ENCODE measurements at places on chromosomes 2 and 18.

DNA sequence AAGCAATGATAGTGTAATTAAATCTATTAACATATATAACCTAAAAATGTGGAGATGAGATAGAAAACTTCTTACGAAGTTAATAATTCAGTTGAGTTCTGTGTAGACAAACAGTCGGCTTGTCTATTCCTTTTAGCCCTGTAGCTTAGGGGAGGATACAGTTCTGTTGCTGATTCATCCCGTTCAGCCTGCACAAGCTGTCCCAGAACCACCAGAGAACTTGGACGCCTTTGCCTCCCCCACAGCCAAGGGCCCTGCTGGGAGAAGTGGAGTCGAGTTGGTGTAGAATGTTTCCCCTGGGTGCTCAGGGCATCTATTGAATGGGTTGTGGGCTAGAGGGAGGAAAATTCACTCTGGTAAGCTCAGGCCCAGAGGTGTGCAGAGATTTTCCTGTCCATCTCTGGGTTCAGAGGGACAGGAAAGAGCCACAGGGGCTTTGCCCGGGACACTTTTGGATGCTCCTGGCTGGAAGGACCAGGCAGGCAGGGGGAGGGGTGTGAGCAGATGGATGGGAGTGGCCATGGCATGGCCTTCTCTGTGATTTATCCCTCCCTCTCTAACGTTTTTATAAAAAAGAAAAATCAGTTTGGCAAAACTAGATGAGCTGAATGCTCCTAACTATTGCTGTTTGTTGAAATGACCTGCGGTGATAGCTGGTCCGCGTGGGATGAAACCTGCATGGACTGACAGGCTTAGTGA is 42.8 kb upstream of the GALR1 start:
- DNase-seq: no peak

- DNase-seq: no peak
Observed at GRCh38 chr2:21453723-21454450, 330.1 kb downstream of the TDRD15 start.

GRCh38 chr2:64605026-64605471 is 48.7 kb downstream of the SERTAD2 start:
- no peak for DNase-seq

GRCh38 chr18:57649556-57650500 is 28.2 kb upstream of the NARS1 start:
- no peak for DNase-seq

GRCh38 chr2:219421323-219421722 is 3.1 kb downstream of the DES start:
- no peak for DNase-seq

DNA sequence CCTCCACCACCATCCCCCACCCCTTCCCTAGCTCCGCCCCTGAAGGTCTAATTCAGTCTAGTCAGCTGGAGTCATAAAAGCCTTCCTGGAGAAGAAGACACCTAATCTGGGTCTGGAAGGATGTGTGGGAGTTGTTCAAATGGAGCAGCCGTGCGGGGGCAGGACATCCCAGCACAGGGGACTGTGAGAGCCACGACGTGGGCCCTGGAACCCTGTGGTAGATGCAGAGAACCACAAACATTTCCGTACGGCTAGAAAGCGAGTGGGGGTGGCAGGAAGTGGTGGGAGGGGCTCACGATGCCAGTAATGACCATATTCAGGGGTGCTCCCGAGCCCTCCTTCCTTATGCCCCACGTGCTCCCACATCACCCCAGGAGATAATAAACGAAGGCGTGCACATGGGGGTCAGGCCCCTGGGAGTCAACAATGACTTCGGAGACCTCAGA is 20.9 kb upstream of the COL6A3 start:
- DNase-seq: peak; percentile 54

GRCh38 chr2:236754271-236754944 is 184.8 kb downstream of the ACKR3 start:
- no peak for DNase-seq

- DNase-seq: no peak
Observed at GRCh38 chr2:187567126-187567525, 12.9 kb upstream of the TFPI start.

GRCh38 chr18:59562751-59563150 is 134.5 kb downstream of the CCBE1 start:
- DNase-seq: no peak

DNA sequence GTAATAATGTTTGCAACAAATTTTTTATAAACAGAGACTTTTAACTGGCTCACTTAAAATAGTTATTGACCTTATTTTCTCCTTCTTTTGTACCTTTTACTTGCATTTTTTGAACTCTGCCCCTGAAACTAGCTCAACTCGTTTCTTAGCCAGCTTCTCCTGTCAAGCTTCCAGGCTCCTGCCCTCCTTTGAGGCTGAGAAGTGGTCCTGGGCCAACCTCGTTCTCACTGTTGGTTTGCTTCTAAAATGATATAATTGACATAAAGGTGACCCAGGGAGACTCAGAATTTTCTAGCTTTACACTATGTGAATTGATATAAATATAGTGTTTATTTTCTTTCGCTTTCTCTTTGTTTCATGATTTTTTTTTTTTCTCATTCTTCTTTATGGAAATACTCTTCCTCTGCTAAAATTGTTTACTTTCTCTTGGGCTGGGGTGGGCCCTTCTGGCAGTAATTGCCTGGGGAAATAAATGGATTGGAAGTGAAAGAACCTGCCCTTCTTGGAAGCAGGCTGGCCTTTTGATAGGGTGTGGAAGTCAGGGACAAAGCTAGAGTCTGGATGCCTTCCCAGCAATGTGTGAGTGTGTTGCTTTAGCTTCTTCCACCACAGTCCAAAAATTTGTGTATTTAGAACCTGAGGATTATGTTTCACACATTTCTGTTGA is 30.7 kb downstream of the GPD2 start:
- no peak for DNase-seq

DNA sequence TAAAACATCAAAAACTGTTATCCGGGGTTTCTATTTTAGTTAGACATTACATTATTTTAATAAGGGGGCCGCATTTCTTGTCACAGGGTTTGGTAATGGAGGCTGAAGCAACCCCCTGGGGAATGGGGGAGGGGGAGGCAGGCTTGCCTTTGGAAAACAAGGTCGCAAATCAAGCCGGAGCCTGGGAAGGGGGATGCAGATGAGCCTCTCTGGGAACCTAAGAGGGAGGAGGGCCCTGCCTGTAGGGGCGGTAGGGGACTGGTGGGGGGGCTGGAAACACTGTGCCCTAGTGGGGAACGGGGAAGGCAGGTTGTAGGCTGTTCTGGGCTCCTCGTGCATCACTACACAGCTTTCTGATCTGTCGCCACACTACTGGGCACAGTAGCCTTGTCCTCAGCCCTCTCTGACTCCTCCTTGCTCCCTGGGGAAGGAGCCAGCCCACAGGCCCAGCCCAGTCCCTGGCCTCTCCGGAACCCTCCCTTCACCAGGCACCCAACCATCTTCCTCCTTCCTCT is 170.2 kb upstream of the SMAD2 start:
- DNase-seq: no peak

GRCh38 chr2:168215813-168216212 is 31.6 kb downstream of the STK39 start:
- DNase-seq: no peak

DNA sequence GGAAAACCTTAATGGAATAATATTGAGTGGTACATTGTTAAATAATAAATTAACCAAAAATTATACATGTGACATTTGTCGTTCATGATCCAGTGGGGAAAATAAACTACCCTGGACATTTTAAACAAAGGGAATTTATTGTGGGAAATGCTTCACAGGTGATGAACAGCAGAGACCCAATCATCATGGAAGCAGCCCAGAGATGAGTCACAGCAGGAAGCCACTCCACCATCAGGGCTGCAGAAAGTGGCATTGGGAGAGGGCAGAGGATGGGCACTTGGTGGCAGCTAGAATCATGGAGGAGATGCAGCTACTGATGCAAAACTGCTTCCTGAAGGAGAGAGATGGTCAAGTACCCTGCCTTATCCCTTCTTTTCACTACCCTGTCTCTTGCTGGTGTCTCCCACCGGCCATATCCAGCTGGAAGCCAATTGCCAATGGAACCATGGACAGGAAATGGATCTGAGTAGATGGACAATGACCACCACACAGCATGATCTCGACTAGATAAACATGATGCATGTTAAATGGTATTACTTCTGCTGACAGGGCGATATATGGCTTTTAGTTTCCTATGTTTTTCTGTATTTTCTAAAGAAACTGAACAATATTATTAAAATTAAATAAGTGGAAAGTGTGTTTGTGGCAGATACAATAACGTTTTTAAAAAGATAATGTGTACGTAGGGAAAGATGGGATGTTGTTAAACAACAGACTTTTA is 139.8 kb downstream of the RPIA start:
- no peak for DNase-seq

- DNase-seq: no peak
Observed at GRCh38 chr18:23141104-23141999, 6.1 kb downstream of the CABLES1 start.

DNA sequence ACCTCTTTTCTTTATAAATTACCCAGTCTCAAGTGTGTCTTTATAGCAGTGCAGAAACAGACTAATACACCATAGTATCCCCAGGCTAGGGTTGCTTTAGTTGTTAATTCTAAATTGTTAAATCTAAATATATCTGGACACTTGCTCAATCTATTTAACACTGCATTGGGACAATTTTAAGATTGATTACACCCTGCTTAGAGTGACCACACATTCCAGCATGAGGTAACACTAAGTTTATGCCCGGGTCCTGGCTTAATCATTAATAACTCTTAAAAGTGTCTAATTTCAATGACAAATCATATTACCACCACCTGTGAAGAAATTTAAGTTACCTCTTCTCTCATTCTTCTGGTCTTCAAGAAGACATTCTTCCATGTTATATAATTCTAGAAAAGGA is 131.4 kb downstream of the ZNF385B start:
- DNase-seq: no peak

Measured in stimulated activated CD4-positive, alpha-beta T cell treated with anti-CD3 and anti-CD28 coated beads, Interleukin-12 subunit alpha, Interleukin-12 subunit beta, amount 100 ng/mL, for 24 hours (primary cell).